ENCODE measurements at places on chromosomes 4 and X.
A peak's percentile ranks its signal among the peaks of the same experiment; 100 is the strongest.

DNA sequence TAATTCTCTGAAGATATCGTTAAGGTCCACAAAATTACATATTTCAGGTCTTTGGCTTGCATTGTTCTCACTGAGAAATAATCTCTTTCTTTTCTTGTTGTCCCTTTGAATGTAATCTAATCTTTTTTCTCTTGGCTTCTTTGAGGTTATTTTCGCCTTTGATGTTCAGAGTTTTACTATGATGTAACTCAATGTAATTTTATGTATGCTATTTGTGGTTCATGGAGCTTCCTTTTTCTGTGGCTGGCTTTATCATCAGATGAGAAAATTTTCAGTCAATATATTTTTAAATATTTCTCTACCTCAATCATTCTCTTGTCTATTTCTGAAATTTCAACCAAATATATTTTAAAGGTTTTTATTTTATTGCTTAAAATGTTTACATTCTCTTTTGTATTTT is 672.2 kb downstream of the TRAM1L1 start:
- ATAC-seq: no peak

DNA sequence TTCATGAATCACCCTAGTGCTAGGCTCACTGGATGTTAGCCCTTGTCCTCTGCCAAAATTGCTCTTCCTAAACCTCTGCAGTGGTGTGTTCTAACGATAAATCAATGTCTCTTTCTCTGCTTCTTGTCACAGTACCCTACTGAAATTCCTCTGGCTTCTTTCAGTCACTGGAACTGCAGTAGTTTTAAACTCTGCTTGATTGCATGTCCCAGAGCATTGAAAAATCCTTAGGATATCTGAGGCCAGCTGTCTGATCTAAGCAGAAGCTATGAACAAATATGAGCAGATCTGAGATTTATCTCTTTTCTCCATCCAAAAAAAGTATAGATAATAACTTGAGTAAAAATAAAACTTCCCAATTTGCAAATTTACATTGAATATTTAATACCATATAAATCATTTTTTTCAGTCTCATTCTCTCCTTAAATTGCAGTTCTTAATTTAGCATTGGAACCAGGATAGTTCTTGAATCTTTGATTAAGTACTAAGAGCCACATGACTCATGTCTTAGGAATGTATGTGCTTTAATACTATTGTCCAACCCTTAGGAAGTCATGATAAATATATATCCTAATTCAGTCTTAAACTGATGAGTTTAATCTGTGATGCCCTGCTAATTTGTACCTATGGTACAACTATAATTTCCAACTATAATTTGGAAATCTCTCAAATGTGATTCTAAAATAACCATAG is 169.7 kb downstream of the PDHA2 start:
- no peak for ATAC-seq

DNA sequence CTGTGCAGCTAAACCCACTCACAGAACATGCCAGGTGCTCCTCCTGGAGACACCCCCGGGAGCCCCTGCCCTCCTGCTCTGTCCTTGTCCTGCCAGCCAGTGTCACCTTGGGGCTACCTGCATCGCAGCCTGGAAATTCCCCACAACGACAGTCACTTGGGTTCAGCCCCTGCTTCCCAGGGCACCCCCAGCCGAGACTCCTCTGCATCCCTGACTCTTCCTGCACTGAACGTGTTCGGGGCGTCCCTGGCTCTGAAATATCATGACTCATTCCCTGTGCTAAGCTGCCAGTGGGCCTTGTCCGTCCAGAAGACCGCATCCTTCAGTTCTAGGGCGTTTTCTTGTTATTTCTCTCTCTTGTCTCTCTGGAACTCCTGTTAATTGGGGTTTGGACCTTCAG is 5.8 kb downstream of the CFAP99 start:
- ATAC-seq: no peak

GRCh38 chr4:162791226-162791625 is 375.5 kb downstream of the NAF1 start:
- no peak for ATAC-seq

DNA sequence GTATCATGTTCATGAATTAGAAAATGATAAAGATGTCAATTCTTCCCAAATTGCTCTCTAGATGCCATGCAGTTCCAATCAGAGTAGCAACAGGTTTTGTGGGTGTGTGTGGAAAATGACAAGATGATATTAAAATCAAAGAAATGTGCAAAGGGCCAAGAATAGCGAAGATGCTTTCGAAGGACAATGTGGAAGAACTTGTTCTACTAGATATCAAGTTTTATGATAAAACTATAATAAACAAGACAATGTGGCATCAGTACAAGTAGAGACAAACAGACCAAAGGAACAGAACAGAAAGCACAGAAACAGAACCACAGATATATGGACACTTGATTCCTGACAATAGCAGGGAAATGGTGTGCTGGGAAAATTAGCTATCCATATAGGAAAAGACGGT is 9.0 kb downstream of the TAB3 start:
- ATAC-seq: no peak

DNA sequence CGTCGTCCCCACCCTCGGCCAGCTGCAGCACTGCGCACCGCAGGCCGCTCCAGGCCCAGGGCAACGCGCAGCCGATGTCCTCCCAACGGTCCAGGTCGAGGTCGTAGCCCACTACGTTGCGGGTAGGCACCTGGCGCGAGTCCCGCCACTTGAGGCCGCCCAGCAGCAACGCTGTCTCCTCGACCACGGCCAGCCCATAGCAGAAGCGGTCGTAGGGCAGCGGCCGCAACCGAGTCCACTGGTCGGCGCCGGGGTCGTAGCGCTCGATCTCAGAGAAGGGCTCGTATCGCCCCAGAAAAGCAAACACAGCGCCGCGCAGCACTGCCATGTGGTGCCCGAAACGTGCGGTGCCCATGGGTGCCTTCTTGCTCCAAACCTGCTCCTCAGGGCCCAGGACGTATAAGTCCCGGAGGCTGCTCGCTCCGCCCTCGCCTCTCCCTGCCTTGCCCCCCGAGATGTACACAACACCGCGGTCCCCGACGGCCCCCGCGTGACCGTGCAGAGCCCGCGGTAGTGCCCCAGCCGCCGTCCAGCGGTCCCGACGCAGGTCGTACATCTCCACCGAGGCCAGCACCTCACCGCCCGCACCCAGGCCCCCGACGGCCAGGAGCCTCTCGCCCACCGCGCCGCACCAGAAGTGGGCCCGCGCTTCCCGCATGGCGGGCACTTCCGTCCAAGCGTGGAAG is 2.1 kb downstream of the KLHL34 start:
- ATAC-seq: no peak

DNA sequence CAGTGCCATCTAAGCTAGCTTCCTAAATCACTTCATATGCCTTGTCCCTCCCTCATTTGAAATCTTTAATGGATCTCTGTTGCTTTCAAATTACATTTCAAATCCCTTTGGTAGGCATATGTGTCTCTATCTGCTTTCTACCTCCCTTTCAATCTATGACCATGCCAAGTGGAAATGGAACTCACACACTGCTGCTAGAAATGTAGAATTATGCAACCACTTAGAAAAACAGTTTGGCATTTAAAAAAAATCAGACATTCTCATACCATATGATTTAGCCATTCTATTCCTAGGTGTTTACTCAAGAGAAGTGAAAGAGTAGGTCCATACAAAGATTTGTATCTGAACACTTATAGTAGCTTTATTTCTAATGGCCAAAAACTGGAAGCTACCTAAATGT is 413.5 kb upstream of the INTU start:
- no peak for ATAC-seq

DNA sequence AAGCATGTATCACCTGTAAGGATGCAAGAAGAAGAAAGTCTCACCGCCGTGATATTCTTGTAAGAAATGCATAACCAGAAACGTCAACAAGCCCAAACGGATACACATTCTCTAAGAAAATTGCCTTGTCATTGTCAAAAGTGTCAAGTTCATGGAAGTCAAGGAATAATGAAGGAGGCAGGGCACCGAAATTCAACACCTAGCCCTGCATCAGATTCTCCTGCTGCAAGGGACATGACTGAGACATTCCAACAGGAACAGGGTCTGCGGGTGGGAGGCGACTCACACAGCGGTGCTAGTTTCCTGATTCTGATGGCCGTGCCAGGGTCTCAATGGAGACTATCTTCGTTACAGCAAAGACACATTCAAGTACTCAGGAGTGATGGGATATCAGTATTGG is 26.7 kb downstream of the IRF2 start:
- ATAC-seq: no peak

DNA sequence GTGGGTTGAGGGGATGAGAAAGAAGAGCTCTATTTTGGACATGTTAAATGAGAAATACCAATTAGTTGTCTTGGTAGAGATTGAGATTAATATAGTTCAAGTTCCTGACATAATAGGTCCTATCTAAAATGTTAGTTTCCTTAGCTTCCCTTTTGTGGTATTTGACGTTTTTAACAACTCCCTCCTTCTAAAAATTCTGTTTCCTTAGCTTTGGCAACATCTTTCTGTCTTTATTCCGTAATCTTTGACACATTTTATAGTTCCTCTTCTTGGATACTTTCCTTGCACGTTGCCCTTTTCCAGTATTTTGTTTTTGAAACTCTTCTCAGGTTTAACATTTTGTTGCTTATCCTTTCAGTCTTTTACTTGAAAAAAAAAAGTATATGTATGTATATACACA is 36.9 kb downstream of the LAMTOR3 start:
- ATAC-seq: no peak

- ATAC-seq: no peak
Measured at GRCh38 chr4:81698538-81699296, 227.0 kb upstream of the RASGEF1B start.

GRCh38 chr4:48027653-48028052 is 11.1 kb downstream of the NIPAL1 start:
- peak; percentile 93 for ATAC-seq

- ATAC-seq: no peak
Measured at GRCh38 chr4:592825-593520, 16.9 kb upstream of the TMEM271 start.

GRCh38 chr4:155889031-155889793 is 14.3 kb upstream of the TDO2 start:
- ATAC-seq: no peak

DNA sequence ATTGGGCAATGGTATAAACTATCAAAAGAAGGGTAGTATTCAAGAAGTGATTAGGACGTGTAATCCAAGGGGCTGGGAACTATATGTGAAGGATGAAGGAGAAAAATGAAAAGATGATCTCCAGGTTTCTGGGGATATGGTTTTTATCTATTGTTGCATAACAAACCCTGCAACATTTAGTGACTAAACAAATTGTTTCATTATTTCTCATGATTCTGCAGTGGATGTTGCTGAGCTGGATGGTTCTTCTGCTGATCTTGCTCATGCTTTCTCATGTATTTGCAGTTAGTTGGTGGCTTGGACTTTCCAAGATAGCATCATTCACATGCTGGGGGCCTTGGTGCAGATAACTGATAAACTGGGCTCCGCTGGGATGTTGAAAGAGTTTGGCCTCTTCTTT is 29.1 kb downstream of the PHOX2B start:
- no peak for ATAC-seq

- no peak for ATAC-seq
Measured at GRCh38 chr4:166896254-166896653, 338.0 kb downstream of the SPOCK3 start.

Data from activated T-helper 17 cell treated with anti-CD3 and anti-CD28 coated beads, Interleukin-2, amount 50 U/mL, for 72 hours (primary cell).